ENCODE measurements at places on chromosomes 1 and 21. TPM values are rescaled to one million over a fixed set of nuclear protein-coding genes. Genes with fewer than 3 reads are reported as not detected.

GRCh38 chr1:184941735-184942134 lies 32.6 kb downstream of the NIBAN1 start:
- DNase-seq = no peak

DNA sequence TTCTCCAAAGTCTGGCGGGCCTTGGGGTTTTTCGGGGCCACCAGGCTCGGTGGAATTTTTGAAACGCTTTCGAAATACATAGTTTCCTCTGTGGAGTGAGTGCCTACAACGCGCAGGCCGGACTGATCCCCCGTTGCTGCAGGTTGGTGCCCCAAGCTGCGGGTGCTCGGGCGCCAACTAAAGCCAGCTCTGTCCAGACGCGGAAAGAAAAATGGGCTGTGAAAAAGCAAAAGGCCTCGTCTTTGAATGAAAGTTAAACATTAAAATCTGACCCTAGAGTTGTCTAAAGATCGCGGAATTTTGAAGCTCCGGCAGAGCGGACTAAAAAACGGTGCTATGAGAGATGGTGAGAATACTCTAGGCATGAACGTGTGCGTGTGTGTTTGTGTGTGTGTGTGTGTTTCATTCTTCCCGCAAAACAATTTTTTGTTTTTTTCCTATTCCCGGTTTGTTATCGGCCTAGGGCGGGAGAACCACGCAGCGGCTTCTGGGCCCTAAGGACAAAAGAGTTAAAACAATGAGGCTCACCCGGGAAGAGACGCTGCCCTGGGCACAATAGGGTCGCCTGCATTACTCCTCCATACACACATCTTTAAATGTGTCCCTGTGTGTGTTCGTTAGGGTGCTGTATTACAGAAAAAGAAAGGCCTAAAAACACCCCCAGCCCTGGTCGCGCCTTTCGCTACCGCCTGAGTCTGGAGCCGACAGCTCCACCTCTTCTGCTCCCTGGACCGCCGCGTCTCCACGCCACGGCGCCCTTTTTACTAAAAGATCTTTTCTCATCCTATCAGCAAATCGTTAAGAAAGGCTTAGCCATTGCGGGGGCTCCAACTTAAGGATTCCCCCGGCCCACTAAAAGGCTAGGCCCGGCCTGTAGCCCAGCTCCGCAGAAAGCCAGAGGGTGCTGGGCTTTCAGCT lies 3.2 kb downstream of the TBX15 start:
- no peak for DNase-seq

DNA sequence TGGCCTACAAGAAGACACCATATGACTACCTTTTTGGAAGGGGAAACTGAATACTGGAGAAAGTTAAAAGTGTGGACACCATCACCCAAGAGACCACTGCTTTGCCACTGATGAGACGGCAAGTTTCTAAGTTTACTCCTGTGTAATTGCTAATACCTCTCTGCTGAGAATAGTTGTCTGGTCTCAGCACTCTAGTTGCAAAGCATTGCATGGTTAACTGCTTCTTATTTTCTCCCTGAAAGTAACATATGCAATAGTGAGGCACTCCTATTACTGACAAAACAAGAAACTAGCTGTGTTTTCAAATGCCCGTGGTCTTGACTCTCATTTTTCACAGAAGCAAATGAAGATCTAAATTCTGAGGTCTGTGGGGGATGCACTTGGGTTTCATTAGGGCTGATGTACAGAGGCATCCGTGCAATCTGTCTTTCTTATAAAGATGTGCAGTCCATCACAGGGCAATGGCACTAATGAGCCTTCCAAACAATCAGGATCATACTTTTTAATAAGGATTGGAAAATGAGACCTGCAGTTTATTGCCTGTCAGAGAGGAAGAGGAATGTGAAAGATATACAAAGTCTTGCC lies 62.9 kb downstream of the IFI44 start:
- no peak for DNase-seq

GRCh38 chr1:113128116-113128515 lies 55.1 kb downstream of the LRIG2 start:
- no peak for DNase-seq

DNA sequence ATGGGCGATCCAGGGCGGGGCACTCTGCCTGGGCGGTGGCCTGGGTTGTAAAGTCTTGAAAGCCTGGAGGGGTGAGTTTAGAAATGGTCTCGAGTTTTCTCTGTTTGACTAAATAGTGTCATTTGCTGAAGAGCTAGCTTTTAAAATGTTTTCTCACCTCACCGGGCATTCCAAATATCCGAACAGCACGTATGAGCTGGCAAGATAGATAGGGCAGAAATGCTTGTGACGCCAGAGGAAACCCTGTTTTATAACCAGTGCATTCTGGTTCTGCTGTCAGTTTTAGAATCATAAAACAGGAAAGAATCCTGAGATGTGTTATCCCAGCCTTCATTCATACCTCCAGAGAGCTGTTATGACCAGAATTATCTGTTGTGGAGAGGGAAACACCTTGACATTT lies 725 bp downstream of the RTCA start:
- peak; percentile 25 for DNase-seq

The ZBTB8B gene
- total RNA-seq = not detected

The CLEC20A gene
- not detected for total RNA-seq

The SPRR5 gene
- not detected for total RNA-seq

The TNFRSF4 gene
- total RNA-seq = 237 TPM

DNA sequence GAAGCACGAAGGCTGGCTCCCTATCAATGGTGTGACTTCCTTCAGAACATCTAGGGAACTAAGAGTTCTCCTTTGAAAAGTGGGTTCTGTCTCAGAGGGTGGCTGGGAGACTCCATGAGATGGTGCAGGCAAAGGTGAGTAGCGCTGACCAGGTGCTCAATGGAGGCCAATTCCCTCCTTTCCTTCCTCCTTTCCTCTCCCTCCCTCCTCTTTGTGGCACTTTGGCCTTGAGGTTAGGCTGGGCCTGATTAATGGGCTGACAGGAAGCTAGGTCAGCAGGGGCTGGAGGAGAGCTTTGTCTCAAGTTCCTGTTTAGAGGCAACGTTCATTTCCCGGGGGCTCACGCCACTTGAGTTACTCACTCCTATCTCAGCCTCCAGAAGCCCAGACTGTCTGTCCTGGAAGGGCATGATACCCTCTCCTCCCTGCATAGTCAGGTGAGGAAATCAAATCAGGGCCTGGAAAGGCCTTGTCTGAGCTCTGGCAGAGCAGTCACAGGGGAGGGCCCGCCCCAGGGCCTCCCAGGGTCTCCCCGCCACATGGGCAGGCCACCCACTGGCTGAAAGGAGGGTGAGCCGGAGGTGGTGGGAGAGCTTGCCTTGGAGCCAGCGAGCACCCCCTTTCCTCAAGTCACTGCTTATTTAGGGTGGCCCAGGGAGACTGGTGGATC lies 58.4 kb upstream of the SSBP3 start:
- no peak for DNase-seq

The CYP4B1 gene
- not detected for total RNA-seq

The HAO2 gene
- total RNA-seq = not detected

The KIF14 gene
- total RNA-seq = 28.3 TPM

The RNU1-2 gene
- 1,691 TPM for total RNA-seq

Measured in activated CD4-positive, alpha-beta memory T cell treated with anti-CD3 and anti-CD28 coated beads, Interleukin-2, amount 10 ng/mL, durations not matched to agents 7 days and 5 days (primary cell).